ENCODE measurements at places on chromosomes 11 and 22.

DNA sequence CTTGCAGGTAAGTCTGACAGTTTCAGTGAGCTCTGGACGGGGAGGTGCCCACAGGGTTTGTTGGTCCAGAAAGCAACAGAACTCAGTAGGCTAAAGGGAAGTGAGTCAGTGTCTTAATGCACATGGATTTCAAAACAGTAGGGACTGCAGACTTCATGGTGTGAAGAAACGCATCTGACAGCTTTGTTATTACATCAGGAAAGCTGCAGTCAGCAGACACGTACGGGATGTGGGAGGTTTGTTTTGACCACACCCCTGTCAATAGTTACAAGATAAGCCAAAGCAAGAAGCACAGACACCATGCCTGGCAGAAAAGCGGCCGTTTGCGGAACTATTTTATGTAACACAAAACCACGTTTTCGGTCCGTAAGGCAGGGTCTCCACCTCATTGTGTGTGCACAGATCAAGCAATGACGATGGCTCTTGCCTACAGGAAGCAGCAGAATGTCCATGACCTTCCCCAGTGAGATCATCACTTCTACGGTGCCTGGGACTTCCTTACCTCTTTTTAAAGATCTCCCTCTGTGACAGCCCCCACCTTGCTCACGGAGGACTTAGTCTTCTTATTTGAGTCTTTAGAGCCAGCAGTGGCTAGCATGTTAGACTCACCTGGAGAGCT lies 58.2 kb upstream of the FTH1 start:
- peak; percentile 64 for DNase-seq

DNA sequence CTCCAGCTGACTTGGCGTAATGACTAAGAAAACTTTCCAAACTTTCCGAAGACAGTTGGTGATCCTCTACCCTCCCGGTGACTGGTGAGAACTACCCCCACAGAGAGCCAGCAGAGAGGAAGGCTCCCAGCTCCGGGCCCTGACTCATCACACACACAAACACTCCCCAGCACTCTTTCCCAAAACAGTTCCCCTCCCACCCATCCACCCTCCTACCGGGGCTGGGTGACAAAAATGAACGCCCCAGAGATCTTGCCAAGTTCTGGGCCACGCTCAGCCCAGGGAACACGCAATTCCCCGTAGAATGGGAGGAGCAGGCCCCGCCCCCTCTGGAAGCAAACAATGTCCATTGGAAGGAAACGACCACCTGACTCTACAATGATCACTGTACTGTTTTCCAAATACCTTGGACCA lies 21.3 kb upstream of the JAM3 start:
- no peak for DNase-seq

GRCh38 chr22:38489561-38490145 lies 16.5 kb downstream of the DDX17 start:
- DNase-seq = no peak

- no peak for DNase-seq
Measured at GRCh38 chr11:39724404-39724803, 1735.0 kb downstream of the LRRC4C start.

DNA sequence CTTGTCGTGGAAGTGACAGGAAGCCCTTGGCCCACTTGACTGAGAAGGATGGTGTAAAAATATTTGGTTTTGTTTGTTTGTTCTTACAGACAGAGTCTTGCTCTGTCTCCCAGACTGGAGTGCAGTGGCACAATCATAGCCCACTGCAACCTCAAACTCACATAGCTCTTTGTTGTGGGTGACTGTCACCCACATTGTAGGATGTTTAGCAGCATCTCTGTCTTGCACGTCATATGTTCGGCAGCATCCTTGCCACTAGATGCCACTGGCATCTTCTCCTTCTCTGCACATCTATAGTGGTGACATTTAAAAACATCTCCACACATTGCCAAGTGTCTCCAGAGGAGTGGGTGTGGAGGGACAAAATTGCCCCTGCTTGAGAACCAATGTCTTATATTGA lies 56.8 kb downstream of the PRR5L start:
- DNase-seq = no peak

All from HTR-8/SVneo (cell line).